ENCODE measurements at places on chromosomes 1 and 21.

- no peak for DNase-seq
Measured at GRCh38 chr1:220550811-220551399, 23.0 kb downstream of the MARK1 start.

DNA sequence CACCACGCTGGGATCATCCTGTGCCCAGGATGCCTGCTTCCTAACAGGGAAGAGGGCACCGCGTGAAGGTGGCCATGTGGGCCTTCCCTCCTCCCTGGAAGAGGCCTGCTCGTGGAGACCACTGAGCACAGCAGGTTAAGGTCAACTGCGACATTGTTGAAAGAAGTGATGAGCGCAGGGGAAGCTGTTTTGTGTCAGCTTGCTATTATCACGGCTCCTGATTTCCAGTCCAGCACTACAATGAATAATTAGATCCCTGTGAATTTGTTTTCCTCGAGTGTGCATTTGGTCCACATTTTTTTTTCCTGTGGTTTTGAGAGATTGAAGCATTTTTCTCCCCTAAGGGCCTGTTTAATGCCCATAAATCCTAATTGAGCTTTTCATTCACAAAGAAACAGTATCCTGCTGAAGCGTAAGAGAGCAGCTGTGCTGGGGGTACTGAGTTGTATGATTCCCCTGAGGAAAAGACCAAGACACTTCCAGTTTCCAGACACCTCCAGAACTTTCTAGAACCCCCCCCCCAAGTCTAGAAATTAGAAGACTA lies 204.9 kb downstream of the KCNJ6 start:
- no peak for DNase-seq

GRCh38 chr1:81498471-81499462 lies 302.0 kb upstream of the ADGRL2 start:
- no peak for DNase-seq

GRCh38 chr1:63642901-63643300 lies 49.7 kb downstream of the PGM1 start:
- DNase-seq, result no peak

- no peak for DNase-seq
Measured at GRCh38 chr21:35602811-35603362, 457.4 kb downstream of the SETD4 start.

- DNase-seq, result no peak
Measured at GRCh38 chr1:89269277-89269676, 3.4 kb downstream of the GBP5 start.

GRCh38 chr21:37000381-37000780 lies 6.1 kb upstream of the RIPPLY3 start:
- no peak for DNase-seq

DNA sequence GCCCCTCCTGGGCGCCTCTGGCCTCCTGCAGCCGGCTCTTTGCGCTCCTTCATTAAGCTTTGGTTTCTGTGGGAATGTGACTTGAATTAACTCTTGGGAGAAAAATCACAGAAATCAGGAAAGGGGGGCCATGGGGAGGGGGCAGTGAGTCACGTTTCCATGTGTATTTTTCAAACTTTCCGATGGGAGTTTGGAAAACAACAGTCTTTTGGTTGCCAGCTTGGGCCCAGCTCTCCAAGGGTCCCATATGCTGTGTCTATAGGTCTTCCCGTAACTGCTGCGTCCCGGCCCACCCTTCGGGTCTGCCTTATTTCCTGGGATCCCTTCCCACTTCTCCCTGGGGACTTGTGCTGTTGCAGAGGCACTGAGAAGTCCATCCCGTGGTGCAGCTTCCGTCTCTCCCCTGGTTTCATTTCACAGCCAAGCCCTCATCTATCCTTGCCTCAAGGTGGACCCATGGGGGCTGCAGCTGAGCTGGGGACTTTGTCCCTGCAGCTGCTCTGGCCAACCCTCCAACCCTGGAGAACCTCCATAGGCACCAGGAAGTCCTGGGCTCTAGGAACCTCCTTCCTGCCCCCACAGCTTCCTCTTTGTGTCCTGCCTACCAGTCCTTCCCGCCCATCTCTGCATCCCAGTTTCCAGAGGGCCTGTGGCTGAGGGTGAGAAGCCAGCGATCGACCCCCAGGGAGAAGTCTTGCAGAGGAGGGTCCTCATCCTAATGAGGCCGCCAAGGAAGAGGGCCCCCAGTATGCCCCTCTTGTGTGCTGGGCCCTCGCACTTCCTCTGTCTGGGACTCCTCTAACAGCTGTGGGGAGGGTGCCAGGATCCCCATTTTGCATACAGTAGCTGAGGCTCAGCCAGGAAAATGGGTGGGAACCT lies 11.6 kb upstream of the LMNA start:
- no peak for DNase-seq

GRCh38 chr1:220013497-220013896 lies 32.8 kb downstream of the EPRS1 start:
- no peak for DNase-seq

GRCh38 chr1:30444401-30444800 lies 279.0 kb downstream of the MATN1 start:
- DNase-seq, result no peak

DNA sequence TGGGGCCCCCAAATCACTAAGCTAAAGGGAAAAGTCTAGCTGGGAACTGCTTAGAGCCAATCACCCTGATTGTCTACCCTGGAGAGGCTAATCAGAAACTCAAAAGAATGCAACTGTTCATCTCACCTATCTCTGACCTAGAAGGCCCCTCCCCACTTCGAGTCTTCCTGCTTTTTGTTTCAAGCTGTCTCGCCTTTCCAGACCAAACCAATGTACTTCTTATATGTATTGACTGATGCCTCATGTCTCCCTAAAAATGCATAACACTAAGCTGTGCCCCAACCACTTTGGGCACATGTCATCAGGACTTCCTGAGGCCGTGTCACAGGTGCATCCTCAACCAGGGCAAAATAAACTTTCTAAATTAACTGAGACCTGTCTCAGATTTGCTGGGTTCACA lies 209.5 kb downstream of the APP start:
- DNase-seq, result no peak

GRCh38 chr1:221411283-221411682 lies 330.6 kb downstream of the DUSP10 start:
- no peak for DNase-seq

DNA sequence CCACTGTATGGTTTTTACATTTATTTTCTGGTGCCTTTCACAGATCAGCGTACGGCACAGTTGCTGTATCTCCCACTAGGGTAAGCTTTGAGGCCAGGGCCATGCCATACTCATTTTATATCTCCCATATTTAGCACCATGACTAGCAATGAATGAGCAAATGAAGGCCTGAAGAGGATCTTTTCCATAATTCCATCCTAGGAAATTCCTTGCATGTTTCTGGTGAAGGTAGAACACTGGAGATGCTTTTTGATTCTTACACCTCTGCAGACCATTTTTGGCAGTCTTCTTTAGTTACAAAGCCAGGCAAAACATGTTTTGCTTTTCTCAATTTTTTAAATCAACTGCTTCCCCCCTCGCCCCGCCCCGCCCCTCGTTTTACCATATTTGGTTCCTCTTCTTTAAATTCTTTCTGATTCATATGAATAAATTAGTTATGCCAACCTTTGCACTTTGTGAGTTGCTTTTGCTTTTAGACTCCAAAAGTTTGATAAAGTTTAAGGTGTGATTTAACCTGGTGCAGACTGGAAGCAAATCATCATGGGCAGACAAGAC lies 78.9 kb upstream of the AK4 start:
- no peak for DNase-seq

GRCh38 chr1:236654957-236655356 lies 31.3 kb upstream of the ACTN2 start:
- no peak for DNase-seq

DNA sequence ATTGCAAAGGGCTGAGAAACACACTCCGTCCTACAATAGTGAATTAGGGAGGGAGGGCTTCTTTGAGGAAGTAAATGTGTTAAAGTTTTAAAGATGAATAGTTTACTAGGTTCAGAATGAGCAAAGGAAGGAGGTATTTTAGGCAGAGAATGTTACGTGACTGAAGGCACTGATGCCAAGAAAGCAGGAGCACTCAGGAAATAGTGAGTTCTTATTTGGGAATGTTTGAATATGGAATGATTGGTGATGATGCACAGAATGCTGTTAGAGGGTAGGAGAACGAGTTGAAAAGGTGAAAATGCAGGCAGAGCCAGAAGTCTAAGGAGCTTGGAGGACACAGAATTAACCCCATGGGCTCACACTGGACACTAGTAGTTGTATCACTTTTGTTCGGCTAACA lies 108.0 kb downstream of the NRIP1 start:
- no peak for DNase-seq

- no peak for DNase-seq
Measured at GRCh38 chr1:109947582-109948284, 36.8 kb upstream of the AHCYL1 start.

GRCh38 chr1:77834771-77835334 lies 53.6 kb upstream of the NEXN start:
- no peak for DNase-seq

DNA sequence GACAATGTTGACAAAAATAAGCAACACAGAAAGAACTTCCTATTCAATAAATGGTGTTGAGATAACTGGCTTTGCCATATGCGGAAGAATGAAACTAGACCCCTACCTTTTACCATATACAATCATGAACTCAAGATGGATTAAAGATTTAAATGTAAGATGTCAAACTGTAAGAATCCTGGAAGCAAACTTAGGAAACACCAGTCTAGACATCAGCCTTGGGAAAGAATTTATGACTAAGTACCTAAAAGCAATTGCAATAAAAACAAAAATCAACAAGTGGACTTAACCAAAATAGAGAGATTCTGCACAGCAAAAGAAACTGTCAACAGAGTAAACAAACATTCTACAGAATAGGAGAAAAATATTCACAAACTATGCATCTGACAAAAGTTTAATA lies 16.1 kb upstream of the CLDN8 start:
- DNase-seq, result no peak
